KG1 (cell line): ENCODE measurements at places on chromosomes 3 and 15.

GRCh38 chr3:4897765-4898453 is 81.3 kb upstream of the BHLHE40 start:
- no peak for DNase-seq

DNA sequence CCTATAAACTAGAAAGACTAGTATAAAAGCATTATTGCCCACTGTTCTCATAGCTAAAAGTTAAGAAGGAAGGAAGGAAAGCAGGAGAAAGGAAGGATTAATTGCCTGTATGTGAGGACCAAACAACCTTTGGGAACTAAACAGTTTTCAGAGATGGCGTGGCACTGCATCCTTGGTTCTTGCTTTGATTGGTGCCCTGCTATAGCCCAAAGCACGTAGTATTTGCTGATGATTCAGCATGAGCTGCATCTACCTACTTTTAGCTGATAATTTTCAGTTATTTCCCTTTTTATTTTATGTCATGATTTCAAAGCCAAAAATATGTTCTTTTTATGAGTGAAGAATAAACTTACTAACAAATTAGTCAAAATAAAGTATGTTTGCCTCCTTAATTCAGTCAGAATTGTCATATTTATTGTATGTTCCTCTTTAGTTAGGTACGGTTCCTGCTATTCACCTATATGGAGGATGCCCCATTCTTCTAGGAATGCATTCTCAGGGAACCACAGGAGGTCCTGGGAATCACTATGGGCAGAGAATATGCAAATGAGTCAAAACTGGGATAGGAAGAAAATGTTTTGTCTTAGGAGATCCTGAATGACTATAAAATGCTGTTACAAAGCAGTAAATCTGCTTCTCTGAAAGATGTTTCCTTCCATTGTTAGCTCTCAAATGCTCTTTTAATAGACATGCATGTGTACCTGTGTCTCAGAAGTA is 65.4 kb upstream of the THSD4 start:
- DNase-seq, result no peak

- DNase-seq, result no peak
Observed at GRCh38 chr3:13688824-13689223, 139.9 kb downstream of the FBLN2 start.

- no peak for DNase-seq
Observed at GRCh38 chr15:26146202-26146601, 283.1 kb upstream of the ATP10A start.

DNA sequence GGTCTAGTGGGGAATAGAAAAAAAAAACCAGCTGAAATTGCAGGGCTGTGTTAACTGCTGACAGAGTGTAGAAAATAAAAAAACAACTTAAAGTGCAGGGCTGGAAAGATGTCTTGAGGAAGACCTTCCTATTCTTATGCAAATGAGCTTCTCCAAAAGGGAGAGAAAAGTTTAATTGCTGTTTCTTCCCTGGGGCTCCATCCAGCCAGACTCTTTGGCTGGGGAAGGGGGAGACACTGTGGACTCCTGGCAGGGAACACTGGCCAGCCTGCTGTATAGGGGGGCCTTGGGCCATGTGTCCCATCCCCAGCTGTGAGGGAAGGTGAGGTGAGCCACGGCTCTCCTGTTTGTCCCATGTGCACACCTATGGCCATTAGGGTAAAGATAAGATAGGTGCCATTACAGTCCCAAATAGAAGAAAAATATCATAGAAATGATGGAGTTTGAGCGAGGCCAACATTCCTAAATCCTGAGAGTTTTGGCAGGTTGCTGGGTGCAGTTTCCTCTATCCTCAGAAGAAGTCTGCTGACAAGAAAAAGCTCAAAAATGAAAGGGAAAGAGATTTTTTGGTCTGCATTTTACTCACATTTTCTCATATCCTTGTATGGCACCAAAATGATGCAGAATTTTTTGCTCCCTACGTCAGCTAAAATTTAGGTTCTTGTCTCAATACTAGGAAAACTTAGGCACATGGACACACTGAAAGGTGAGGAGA is 901.7 kb downstream of the PLOD2 start:
- DNase-seq, result no peak

DNA sequence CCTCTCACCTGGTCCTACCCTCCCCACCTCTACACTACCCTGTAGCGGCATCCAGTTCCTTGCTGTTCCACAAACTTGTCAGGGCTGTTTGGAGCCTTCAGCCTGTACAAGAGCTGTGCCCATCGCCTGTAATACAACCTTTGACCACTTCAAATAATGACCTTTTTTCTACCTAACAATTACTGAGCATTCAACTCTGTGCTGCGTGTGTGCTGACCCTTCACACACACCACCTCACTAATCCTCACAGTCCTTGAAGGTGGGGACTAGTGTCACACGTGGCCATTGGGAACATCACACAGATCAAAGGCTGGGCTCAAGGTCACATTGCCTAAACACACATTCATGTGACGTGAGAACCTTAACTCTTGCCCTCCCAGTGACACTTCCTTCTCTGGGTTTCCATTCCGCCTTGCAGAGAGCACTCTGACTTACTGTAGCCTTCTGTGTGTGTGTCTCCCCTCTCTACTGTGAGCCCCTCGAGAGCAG is 3.1 kb downstream of the C3orf20 start:
- DNase-seq, result no peak
